Kidney (tissue), 22 donors: ENCODE measurements at places on chromosomes 3 and 15. TPM values are rescaled to one million over a fixed set of nuclear protein-coding genes. Genes with fewer than 3 reads are reported as not detected.

- no peak overlapping the region for H3K27ac ChIP-seq
- DNase-seq, result no peak
- H3K4me3 ChIP-seq, result no peak overlapping the region
- no peaks in the 10 kb centered on the region for H3K27me3 ChIP-seq
- H3K4me1 ChIP-seq, result peaks cover 5% of the 10 kb centered on the region
Measured at GRCh38 chr15:22870865-22871264, 32.4 kb downstream of the NIPA2 start.

DNA sequence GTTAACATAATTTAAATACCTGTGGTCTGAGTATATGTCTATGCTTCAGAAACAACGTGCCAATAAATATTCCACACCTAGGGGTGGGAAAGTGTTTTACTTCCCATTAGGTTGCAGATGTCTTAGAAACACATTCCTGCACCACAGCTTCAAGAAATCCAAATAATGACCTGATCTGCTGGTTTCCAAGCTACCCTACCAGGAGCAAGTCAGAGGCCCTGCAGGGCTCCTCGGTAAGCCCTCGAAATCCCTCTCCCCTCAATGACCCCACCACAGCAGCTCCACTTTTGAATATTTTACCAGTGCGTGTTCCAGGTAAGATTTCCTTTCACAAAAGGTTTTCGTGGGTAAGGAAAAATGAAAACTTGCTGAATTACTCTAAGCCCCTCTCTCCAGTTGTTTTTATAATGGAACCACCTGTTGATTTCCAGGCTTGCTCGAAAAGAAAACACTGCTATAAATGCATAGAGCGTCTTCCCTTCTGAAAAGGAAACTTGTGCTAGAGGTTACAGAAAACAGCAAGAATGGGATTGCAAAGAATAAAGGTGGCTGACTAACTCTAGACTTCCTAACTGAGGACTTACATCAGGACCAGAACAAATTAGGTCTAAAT lies 12.6 kb downstream of the IL12A start:
- no peak overlapping the region for H3K27ac ChIP-seq
- no peaks in the 10 kb centered on the region for H3K4me1 ChIP-seq
- H3K27me3 ChIP-seq, result no peaks in the 10 kb centered on the region
- DNase-seq, result no peak
- H3K36me3 ChIP-seq, result no peaks in the 10 kb centered on the region

DNA sequence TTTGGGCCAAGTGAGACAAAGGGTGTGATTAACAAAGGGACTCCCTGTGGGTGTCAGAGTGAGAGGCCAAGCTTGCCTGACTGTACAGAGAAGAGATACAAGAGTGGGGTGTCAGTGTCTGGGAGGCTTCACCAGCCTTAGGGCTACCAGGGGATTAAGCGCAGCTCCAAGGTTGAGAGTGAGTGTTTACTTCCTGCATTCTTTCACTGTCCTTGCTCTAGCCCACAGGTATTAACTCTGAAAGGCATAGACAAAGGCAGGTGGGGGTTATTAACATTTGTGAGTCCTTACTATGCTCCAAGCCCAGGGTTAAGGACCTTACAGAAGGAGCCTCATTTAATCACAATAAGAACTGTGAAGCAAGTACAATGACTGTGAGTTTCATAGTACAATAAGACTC lies 107.6 kb downstream of the IL20RB start:
- H3K4me1 ChIP-seq, result no peaks in the 10 kb centered on the region
- no peaks in the 10 kb centered on the region for H3K27me3 ChIP-seq
- no peaks in the 10 kb centered on the region for H3K36me3 ChIP-seq
- H3K4me3 ChIP-seq, result no peak overlapping the region
- no peak overlapping the region for H3K27ac ChIP-seq

- DNase-seq, result no peak
- H3K4me1 ChIP-seq, result no peaks in the 10 kb centered on the region
- H3K27me3 ChIP-seq, result no peaks in the 10 kb centered on the region
- no peaks in the 10 kb centered on the region for H3K36me3 ChIP-seq
- no peak overlapping the region for H3K27ac ChIP-seq
Measured at GRCh38 chr3:141942006-141942405, 65.6 kb downstream of the ATP1B3 start.

The CD96 gene
- 9.5 TPM for total RNA-seq

DNA sequence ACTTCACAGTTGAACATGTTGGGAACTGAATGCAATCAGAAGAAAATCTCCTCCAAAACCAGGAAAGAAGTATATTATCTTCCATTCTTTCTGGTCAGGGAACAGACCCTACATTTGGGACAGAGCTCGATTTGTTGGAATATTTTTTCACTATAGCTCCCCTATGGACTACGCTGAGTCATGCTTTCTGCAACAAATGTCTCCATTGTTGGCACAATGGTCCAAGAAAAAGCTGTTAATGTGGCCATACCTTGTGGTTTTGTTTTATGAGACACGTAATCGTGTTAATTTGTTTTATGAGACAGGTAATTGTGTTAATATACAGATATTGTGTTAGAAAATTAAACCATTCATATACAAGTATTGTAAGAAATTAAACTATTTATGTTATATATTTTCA lies 101.4 kb downstream of the TGFBR2 start:
- H3K36me3 ChIP-seq, result no peaks in the 10 kb centered on the region
- H3K4me3 ChIP-seq, result no peak overlapping the region
- no peaks in the 10 kb centered on the region for H3K4me1 ChIP-seq
- H3K27me3 ChIP-seq, result no peaks in the 10 kb centered on the region

DNA sequence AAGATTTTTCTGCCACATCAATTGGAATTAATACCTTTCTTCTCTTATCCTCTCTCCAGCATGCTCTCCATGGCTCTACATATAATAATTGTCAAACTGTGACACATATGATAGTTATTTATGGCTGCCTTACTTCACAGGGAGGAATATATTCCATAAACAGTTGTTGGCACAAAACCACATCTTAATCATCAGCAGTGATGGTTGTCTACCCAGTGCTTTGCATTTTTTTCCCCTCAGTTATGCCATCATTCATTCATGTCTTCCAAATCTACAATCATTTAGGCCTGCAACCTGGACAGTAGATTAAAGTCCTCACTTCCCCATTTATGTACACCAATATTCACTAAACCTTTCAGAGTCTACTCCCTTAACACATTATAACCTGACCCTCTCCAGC lies 107.7 kb downstream of the THRB start:
- no peak overlapping the region for H3K27ac ChIP-seq
- H3K4me1 ChIP-seq, result peaks cover 16% of the 10 kb centered on the region
- H3K4me3 ChIP-seq, result no peak overlapping the region
- DNase-seq, result no peak

DNA sequence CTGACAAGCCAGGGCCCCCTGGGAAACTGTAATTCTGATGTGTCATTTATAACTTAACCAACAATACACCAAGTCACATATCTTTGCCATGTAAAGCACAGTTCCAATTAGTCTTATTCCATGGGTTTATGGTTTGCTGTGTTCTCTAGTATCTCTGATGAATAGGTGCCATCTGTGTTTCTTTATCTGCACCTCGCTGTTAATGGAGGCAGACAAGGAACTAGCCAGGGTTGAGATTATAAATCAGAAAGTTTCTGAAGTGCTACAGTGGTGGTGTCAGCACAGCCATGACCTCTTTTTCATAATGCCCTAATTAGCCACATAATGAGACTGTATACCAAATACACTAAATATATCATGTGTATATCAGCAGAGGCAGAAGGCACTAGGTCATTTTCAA lies 866.4 kb downstream of the PLOD2 start:
- H3K36me3 ChIP-seq, result no peaks in the 10 kb centered on the region
- H3K4me3 ChIP-seq, result no peak overlapping the region
- H3K27me3 ChIP-seq, result no peaks in the 10 kb centered on the region
- no peaks in the 10 kb centered on the region for H3K4me1 ChIP-seq

DNA sequence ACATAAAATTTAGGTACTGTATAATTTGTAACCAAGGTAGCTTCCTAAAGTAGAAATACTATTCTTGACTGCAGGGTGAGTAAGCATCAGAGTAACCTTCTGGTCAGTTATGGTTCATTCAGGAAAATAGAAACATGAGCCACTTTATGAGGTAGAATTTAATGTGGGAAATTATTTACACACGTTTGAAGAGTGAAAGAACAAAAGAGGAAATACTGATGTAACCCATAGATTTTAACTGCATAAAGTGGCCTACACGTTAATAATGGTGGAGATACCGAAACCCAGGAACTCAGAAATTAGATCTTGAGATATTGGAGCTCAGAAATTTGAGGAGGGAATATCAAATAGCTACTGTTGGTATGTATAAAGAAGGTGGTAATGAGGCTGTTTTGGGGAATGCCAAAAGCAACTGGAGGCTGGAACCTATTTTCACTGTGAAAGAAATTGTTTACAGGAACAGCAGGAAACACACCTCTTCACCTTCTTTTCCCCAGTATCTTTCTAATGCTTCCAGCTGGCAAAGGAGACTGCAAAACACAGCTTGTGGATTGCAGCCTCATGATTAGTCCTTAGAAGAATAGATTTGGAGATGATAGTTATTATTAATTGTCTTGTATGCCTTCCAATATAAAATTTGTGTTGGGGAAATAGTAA lies 216.1 kb downstream of the DOCK3 start:
- no peaks in the 10 kb centered on the region for H3K4me1 ChIP-seq
- H3K27ac ChIP-seq, result no peak overlapping the region
- H3K36me3 ChIP-seq, result no peaks in the 10 kb centered on the region

DNA sequence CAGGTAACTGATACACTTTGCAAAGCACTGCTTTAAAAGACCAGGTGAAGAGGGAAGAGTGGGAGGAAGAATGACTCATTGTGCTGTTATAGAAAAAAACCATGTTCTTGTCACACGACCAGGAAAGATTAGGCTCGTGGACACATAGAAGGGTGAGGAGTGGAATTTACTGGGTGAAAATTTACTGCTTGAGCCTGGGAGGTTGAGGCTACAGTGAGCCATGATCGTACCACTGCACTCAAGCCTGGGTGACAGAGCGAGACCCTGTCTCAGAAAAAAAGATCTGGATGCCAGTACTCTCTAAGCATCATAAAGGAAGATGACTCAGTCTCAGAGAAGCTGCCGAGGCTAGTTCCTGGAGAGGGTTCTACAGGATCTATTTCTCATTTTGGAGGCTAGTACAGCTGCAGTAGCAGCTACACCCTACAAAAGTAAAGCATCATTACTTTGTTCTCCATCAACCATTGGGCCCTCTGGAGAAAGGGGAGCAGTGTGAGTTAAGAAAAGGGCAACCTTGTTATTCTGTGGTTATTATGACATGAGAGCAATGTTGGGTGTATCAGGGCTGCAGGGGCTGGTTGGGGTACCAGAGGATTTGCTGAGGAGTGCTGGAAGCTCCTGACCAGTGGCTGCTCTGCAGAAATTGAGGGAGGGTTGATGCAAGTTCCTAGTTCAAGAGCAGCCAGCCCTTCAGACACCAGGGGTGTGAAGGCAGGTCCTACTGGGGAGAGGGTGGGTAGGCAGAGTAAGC lies 75.4 kb downstream of the CMTM8 start:
- H3K27me3 ChIP-seq, result no peaks in the 10 kb centered on the region
- H3K36me3 ChIP-seq, result no peaks in the 10 kb centered on the region
- DNase-seq, result no peak
- no peak overlapping the region for H3K4me3 ChIP-seq

The PLSCR4 gene
- 33.0 TPM for total RNA-seq

The NBEAL2 gene
- 82.8 TPM for total RNA-seq

DNA sequence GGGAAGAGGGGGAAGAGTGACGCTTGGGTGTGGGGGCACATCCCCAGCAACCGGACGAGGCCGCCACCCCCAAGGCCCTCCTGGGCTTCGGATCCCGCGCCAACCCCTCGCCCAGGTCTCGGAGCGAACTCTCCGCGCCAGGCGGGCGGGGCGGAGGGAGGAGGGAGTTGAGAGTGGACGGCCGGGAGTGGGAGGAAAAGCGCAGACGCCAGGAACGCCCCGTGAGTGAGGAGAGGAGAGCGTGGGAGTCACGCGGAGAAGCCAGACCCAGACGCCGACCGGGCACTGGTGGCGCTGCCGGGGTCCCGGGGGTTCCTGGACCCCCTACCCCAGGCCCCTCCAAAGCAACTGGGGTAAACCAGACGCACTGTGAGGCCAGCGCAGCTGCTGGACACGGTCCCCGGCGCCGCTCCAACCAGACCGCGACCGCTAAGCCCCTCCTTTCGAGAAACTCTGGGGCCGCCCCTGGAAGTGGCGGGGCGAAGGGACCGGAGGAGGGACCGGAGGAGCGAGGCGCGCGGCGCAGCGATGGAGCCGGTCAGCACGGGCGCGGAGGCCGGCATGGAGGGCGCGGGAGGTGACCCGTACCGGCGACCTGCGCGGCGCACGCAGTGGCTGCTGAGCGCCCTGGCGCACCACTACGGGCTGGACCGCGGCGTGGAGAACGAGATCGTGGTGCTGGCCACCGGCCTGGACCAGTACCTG lies at the start of gene EFCC1:
Gene EFCC1, plus strand, starts transcription at position 204 of the 705 bp plus-strand sequence. Its CDS starts 325 bp downstream, at position 529.
- H3K27ac ChIP-seq, result peak within 1 kb of the TSS; percentile 63
- H3K27me3 ChIP-seq, result peaks cover 25% of the 10 kb centered on the region
- H3K4me3 ChIP-seq, result peak within 1 kb of the TSS; percentile 36
- H3K36me3 ChIP-seq, result no peaks in the 10 kb centered on the region
- peaks cover 26% of the 10 kb centered on the region for H3K4me1 ChIP-seq
- peak; percentile 88 for DNase-seq

DNA sequence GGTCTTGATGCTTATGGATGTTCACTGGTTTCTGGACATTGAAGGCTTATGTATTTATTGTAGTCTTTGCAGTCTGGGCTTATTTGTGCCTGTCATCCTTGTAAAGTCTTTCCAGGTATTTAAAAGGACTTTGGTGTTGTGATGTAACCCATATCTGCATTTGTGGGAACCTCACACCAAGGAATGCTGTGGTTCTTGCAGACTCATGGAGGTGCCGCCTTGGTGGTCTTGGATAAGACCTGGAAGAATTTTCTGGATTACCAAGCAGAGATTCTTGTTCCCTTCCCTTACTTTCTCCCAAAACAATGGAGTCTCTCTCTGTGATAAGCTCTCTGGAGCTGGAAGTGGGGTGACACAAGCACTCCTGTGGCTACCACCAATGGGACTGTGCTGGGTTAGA lies 363.5 kb upstream of the NECTIN3 start:
- H3K27ac ChIP-seq, result no peak overlapping the region
- no peaks in the 10 kb centered on the region for H3K4me1 ChIP-seq
- H3K36me3 ChIP-seq, result no peaks in the 10 kb centered on the region
- no peaks in the 10 kb centered on the region for H3K27me3 ChIP-seq
- no peak overlapping the region for H3K4me3 ChIP-seq

GRCh38 chr3:194983620-194984019 lies 287.3 kb downstream of the XXYLT1 start:
- H3K4me1 ChIP-seq, result no peaks in the 10 kb centered on the region
- H3K27me3 ChIP-seq, result no peaks in the 10 kb centered on the region
- no peak overlapping the region for H3K27ac ChIP-seq
- H3K4me3 ChIP-seq, result no peak overlapping the region

The GREM1 gene
- 4.8 TPM for total RNA-seq
